ENCODE measurements at places on chromosomes 7 and 10.

DNA sequence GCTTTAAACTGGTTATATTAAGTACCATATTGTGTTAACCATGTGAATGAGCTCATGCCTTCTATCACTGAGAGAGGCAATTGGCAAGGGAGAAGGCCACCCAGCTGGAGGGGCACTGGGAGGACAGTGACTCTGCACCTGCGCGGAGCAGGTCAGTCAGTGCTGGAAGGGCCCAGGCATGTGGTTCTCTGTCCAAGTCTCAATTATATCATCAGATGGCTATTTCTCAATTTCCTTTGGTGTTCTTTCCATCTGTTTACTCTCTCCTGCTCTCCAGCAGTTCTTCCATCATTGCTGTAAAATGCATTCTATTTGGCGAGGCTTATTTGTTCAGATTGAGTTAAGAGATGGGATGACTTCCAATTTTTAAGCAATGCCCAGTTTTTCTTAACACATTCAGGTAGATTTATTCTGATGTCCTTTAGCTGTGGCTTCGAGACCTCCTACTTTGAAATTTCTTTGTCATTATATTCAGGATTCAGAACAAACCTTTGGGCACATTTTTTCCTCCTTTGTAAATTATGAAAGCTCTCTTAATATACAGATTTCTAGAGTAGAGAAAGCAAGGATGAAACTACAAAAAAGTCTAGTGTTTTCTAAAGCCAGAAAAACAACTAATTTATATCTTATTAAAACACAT, 159.3 kb downstream of the BMPER start:
- peak; percentile 38 for DNase-seq

- no peak for DNase-seq
Measured at GRCh38 chr7:44477063-44477830, 13.2 kb downstream of the NUDCD3 start.

DNA sequence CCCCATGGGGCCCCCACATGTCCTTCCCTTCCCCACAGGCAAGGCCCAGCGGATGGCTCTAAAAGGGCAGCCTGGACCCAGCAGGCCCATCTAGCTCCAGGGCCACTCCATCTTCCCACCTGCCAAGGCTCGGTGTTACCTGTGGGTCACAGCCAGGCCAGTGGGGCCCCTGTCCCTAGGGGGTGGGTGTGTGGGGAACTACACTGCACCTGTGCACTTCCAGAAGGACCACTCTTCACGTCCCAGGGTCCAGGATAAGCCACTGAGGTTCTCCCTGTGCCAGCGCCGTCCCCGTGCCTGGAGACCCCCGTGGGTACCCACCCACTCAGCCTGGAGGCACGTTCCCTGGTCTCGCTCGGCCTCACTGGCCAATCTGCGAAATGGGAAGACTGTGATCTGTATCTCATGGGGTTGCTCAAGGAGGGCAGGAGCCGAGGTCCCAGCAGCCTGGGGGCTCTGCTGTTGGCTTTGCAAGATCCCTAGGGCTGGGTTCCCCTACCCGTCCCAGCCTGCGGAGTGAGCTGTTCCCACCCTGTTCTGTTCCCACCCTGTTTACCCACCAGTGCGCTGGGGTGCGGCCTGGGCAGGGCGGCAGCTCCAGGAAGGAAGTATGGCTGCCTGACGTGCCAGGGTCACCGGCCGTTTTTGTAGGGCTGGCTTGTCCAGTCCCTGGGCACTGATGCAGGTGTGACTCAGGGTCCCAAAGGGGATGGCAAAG, 4.6 kb downstream of the PWWP2B start:
- DNase-seq: no peak

- DNase-seq: no peak
Measured at GRCh38 chr10:110181451-110181850, 26.0 kb upstream of the MXI1 start.

DNA sequence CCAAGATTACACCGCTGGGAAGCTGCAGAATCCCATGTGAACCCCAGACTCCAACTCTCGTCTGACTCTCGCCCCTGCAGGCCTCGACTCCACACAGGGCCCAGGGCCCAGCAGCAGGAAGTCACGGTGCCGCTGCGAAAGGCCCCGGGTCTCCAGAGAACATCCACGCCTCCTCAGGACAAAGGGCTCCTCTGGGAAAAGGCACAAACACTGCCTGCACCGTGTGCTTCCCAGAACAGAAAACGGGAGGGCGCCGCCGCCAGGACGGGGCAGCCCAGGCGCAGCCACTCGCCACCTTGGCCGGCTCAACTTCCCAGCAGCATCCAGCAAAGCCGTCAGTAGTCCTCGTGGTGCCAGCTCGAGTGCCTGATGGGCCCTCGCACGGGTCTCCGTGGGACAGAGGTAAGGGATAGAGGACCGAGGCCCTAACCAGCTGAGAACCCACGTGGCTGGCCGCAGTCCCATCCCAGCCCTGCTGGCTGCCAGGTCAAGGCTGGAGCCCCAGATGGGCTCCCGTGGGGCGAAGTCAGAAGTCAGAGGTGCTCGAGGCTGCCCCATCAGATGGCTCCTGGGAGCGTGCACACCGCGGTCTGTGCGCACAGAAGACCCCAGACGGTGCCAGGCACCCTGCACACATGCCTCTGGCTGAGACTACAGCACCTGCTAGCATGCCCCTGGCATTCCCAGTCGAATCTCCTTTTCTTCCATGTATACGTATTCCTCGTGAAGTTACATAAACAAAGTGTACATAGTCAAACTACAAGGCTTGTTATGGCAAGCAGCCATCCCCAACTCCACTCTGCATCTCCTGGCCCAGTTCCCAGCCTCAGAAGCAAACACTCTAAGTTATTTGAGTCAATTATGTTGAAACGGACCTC, 60.2 kb downstream of the MAD1L1 start:
- DNase-seq: no peak

DNA sequence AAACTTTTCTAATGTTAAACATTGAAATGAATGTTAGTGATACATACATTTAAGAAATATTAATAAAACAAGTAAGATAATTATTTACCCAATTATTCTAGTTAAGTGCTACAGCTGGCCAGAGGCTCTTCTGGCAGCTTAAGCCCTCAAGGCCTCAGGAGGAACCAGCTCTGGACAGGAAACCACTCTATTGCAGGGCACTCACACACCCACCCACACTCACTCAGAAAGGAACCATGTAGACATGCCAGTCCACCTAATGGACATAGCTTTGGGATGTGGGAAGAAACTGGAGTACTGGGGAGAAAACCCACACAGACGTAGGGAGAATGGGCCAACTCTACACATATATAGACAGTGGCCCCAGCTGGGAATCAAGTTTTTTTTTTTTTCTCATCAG, 28.2 kb downstream of the UMAD1 start:
- DNase-seq: no peak

DNA sequence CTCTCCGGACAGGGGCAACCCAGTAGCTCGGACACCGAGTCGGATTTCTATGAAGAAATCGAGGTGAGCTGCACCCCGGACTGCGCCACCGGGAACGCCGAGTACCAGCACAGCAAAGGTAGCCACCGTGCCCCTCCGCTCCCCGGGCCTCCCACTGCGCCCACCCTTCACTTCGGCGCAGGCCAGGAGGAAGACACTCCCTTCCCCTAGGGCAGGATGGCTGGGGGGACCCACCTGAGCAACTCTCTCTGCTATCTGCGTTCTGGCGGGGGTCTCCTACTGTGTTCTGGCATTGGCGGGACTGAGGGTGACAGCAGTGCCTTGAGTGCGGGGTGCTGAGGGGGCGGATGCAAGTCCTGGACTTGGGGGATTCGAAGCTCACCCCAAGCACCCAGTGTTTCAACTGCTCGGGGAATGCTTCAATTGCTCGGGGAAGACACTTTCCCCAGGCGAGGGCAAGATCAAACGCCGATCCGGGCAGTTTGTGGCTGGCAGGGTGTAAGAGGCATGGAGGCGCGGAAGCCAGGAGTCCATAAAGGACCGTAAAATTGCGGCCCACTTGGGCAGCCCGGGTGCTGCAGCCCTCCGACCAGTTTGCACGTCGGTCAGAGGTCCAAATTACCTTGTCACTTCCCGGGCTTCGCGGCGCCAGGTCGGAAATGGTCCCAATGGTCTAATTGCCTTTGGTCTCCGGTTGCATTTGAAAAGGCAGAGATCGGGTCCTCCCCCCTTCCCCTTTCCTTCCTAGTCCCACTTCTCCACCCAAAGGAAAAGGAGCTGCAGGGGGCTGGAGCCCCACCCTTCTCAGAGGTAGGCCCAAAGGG, 950 bp downstream of the EVX1 start:
- DNase-seq: no peak

GRCh38 chr7:24227603-24228359, 56.2 kb upstream of the NPY start:
- DNase-seq: no peak

DNA sequence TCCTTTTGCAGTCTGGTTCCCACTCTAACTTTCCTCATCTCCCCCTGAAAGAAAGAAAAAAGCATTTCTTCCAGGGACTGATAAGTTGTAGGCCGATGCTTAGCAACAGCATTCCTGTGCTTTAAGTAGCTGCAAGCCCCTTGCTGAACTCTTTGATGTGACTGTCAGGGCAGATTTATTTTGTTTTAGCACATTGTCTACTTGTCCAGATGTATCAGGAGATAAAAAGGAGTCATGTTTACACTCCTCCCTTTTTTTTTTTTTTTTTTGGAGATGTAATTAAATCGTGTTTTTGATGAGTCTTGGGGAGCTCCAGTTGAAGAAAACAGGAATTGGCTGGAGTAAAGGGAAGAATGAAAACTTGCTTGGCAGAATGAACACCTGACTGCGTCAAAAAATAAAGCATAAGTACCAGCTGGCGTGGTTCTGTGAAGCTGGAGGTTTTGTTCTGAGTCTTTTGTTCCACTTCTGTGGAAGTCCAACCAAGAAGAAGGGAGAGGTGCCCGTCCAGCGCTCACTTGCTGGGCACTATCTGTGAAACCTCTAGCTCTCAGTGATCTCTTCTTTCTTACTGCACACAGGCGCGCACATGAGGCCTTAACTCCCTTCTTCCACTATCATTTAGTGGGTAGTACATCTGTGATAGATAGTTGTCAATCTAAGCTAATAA, 871.7 kb downstream of the LRMDA start:
- DNase-seq: peak; percentile 46

DNA sequence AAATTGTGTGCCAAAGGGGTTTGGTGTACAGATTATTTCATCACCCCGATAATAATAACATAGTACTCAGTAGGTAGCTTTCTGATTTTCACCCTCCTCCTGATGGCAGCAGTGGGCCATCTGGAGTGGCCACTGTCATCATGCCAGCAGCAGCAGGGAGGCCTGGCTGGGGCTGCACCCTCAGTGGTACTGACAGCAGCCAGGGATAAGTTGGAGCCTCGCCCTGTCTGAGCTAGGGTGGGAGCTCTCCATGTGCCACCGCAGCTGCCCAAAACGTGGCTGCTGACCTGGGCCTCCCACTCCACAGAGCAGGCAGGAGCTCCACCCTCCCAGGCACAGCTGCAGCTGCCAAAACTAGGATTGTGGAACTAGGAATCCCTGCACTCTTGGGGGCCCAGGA, 700.8 kb upstream of the KCND2 start:
- no peak for DNase-seq

DNA sequence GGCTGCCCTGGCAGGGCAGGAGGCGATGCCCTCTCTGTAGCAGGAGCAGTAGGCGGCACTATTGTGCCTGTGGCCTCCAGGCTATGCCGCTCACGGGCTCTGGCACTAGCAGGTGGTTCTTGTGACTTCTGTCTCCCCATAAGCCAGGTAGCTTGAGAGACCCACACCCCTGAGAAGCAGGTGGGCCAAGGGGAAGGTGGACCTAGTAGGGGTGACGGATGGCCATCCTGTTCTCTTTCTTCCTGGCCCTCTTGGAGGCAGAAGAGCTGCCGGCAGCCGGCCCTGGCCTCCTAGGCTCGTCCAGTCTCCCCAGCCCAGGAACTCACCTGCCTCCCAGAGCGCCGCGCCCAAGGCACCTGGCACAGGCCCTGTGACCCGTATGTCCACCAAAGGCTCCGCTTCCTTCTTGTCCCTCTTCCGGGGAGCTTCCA, 15.4 kb downstream of the MMRN2 start:
- no peak for DNase-seq

- DNase-seq: no peak
Measured at GRCh38 chr10:71990706-71991269, 26.6 kb downstream of the CHST3 start.

- no peak for DNase-seq
Measured at GRCh38 chr7:55770778-55771177, 91.8 kb downstream of the SEPTIN14 start.

DNA sequence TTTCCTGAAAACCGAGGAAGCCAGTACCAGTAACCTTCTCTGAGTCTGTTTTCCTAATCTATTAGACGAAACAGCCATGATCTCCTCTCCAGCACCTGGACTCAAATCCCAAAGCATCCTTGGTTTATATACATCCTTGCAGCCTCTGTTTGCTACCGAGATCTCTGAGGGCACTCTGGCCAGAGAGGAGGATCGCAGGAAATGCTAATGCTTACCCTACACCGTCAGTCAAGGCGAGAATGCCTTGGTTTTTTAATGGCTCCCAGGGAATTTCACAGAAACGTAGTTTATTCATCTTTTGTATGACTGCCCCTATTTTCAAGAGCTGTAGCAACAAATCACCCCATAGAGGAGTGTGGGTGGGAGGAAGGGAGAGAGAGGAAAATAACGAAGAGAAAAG, 91.5 kb upstream of the CALN1 start:
- no peak for DNase-seq

GRCh38 chr10:120266022-120266421, 191.0 kb upstream of the PLPP4 start:
- no peak for DNase-seq

DNA sequence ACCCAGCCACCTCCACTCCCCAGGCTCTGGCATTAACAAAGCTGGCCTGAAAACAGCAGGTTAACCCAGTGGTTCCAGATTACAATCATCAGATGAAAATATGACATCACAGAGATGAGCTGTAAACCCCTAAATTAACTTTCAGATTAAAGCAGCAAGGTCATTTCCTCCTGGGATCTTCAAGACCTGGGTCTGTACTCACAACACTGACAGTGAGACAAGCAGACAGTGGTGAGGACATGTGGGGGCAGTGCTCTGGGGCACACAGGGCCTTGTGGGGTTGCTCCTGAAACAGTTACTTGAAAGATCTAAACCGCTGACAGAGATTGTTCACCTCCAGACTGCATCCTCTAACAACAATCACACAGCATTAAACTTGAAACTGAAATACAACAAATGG, 134.1 kb downstream of the ZNF438 start:
- DNase-seq: no peak

DNA sequence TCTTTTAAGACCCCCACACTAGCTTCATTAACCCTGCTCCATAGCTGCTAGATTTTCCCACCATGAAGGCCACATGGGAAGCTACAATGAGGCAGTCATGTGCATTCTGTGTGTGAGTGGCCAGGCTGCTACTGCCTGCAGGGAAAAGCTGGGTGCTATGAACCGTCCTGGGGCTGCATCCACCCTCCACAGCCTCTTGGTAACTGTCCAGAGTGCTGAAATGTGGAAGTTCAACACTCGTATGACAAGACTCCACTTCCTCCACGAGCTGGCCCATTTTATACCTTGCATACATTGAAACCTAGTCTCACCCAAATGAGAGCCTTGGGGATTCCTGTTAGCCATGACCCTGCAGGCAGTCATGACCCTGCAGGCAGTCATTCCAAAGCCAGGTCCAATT, 59.4 kb downstream of the CUZD1 start:
- no peak for DNase-seq

- no peak for DNase-seq
Measured at GRCh38 chr10:44821290-44821689, 89.8 kb upstream of the TMEM72 start.

- DNase-seq: no peak
Measured at GRCh38 chr7:50857804-50858489, 75.3 kb upstream of the GRB10 start.

GRCh38 chr7:16261100-16261499, 160.2 kb downstream of the CRPPA start:
- no peak for DNase-seq
